ENCODE measurements at places on chromosomes 5 and 9. TPM values are rescaled to one million over a fixed set of nuclear protein-coding genes. Genes with fewer than 3 reads are reported as not detected.

GRCh38 chr9:134987376-134987775 is 69.7 kb upstream of the FCN1 start:
- no peaks in the 10 kb centered on the region for H3K27me3 ChIP-seq
- no peak for DNase-seq
- H3K27ac ChIP-seq = no peak overlapping the region

DNA sequence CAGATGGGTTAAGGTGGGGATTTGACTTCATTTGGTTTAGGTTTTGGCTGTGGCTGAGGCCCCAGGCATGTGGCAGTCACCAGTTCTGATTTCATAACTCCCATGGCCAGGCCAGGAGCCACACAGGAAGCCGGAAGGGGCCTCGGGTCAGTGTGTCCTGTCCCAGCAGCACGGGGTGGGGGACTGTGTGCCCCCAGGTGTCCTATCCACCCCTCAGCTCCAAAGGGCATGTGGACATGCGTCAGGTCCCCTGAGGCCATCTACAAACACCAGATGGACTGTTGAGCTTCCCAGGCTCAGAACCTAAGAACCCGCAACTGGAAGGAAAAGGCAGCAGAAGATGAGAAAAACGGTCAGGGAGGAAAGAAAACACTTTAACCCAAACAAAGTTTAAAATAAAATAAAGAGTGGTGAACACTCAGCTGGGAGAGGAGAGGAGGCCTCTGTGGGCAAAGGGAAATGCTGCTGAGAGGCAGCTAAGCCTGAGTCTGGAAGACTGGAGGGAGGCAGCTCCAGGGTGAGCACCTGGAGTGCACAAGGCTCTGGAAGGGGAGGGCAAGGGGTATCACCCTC is 260.8 kb downstream of the AUH start:
- peaks cover 4% of the 10 kb centered on the region for H3K36me3 ChIP-seq
- peaks cover 5% of the 10 kb centered on the region for H3K27me3 ChIP-seq
- peak overlapping the region; percentile 93 for H3K27ac ChIP-seq
- peak overlapping the region; percentile 73 for H3K4me3 ChIP-seq
- peaks cover 56% of the 10 kb centered on the region for H3K4me1 ChIP-seq

DNA sequence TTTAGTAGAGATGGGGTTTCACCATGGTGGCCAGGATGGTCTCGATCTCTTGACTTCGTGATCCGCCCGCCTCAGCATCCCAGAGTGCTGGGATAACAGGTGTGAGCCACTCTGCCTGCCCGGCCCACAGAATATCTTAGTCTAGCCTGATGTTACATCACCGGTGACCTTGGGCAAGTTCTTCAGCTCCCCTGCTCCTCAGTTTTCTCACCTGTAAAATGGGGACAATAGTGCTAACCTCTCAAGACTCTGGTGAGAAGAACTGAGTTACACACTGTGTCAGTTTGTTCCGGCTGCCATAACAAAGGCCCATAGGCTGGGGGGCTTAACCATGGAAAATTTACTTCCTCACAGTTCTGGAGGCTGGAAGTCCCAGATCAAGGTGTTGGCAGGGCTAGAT is 12.5 kb upstream of the HABP4 start:
- H3K36me3 ChIP-seq = no peaks in the 10 kb centered on the region
- no peak for DNase-seq
- H3K27me3 ChIP-seq = peaks cover 3% of the 10 kb centered on the region
- no peak overlapping the region for H3K27ac ChIP-seq

The CSF2 gene
- 128 TPM for total RNA-seq

The BAAT gene
- total RNA-seq = not detected

GRCh38 chr9:108696156-108696555 is 159.6 kb downstream of the ACTL7B start:
- no peaks in the 10 kb centered on the region for H3K27me3 ChIP-seq
- DNase-seq = no peak
- no peak overlapping the region for H3K27ac ChIP-seq

- no peak overlapping the region for H3K27ac ChIP-seq
- no peak overlapping the region for H3K4me3 ChIP-seq
- H3K27me3 ChIP-seq = no peaks in the 10 kb centered on the region
- DNase-seq = no peak
- no peaks in the 10 kb centered on the region for H3K36me3 ChIP-seq
Observed at GRCh38 chr5:1310118-1310517, 15.2 kb upstream of the TERT start.

DNA sequence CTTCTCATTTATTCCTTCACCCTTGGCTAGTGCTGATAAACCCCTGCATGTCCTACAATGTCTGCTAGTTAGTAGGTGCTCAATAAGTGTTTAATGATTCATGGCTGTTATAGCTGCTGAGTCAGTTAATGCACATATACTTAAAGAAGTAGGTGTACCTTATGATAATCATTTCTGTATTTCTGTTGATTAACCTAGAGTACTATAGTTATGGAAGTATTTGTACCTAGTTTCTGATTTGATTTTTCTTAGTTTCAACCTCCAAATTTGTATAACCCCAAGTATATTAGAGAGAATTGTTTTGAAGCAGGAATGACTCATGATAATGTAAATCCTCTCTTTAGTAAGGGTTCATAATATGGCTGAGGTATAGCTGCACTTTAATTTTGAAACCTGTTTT is 8.9 kb downstream of the SMAD5 start:
- H3K36me3 ChIP-seq = no peaks in the 10 kb centered on the region
- H3K27ac ChIP-seq = no peak overlapping the region
- peaks cover 20% of the 10 kb centered on the region for H3K4me1 ChIP-seq
- no peak overlapping the region for H3K4me3 ChIP-seq

DNA sequence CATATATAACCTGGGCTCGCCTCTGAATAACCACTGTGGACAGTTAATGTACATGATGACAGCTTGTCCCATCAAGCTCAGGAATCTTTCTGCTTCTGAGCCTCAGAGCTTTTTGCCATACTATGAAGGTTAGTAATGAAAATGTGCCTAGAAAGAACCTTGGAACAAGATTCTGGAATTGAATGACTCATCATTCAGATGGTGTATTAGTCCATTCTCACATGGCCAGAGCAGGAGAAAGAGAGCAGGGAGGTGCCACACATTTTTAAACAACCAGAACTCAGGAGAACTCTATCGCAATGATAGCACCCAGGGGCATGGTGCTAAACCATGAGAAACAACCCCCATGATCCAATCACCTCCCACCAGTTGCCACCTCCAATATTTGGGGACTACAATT is 542.1 kb downstream of the PRR16 start:
- no peak for DNase-seq
- no peaks in the 10 kb centered on the region for H3K4me1 ChIP-seq
- H3K27me3 ChIP-seq = no peaks in the 10 kb centered on the region
- no peaks in the 10 kb centered on the region for H3K36me3 ChIP-seq
- no peak overlapping the region for H3K27ac ChIP-seq

The C9 gene
- not detected for total RNA-seq

DNA sequence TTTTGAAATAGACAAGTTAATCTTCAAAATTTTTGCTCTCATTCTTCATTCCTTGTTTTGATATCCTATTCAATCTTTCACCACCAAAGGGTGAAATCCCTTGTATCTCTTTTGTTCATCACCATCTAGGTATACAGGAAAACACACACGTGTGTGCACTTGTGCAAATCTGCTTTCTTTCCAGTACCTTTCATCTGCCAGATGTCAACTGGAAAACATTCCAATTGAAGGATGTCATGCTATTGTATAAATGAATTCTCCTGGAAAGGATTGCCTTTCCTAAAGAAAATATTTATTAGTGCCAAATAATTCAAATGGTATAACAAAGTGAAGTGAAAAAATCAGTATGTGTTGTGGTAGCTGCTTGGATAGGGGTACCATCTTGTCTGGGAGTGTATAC is 123.7 kb downstream of the RANBP17 start:
- no peaks in the 10 kb centered on the region for H3K4me1 ChIP-seq
- H3K4me3 ChIP-seq = no peak overlapping the region
- H3K27me3 ChIP-seq = no peaks in the 10 kb centered on the region
- DNase-seq = no peak

GRCh38 chr5:59218424-59219045 is 635.7 kb downstream of the RAB3C start:
- no peaks in the 10 kb centered on the region for H3K4me1 ChIP-seq
- DNase-seq = no peak
- H3K4me3 ChIP-seq = no peak overlapping the region
- H3K27me3 ChIP-seq = peaks cover 26% of the 10 kb centered on the region
- no peak overlapping the region for H3K27ac ChIP-seq

- H3K4me3 ChIP-seq = no peak overlapping the region
- no peaks in the 10 kb centered on the region for H3K4me1 ChIP-seq
- no peaks in the 10 kb centered on the region for H3K36me3 ChIP-seq
Observed at GRCh38 chr9:19985081-19985480, 196.2 kb upstream of the SLC24A2 start.

DNA sequence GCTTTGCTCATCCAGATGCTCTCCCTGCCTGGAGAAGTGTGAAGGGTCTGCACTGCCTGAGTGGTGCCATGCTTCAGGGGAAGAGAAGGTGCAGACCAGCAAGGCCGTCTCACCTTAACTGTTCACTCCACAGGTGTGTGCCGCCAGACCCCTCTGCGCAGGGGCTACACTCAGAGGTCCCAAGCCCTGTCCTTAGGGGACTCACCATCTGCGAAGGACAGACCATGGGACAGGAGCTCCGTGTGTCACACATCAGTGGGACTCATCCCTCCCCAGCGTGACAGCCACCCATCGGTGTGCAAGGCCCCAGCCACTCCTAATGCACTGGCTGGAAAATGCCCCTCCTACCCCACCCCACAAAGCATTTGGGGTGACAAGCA is 142.9 kb downstream of the OLFM1 start:
- H3K4me1 ChIP-seq = no peaks in the 10 kb centered on the region
- H3K4me3 ChIP-seq = no peak overlapping the region
- H3K27ac ChIP-seq = no peak overlapping the region
- no peaks in the 10 kb centered on the region for H3K36me3 ChIP-seq

- no peaks in the 10 kb centered on the region for H3K27me3 ChIP-seq
- peaks cover 46% of the 10 kb centered on the region for H3K4me1 ChIP-seq
- peaks cover 2% of the 10 kb centered on the region for H3K36me3 ChIP-seq
Observed at GRCh38 chr9:91164724-91165520, 196.8 kb downstream of the AUH start.

- H3K4me1 ChIP-seq = peaks cover 28% of the 10 kb centered on the region
- no peaks in the 10 kb centered on the region for H3K27me3 ChIP-seq
- DNase-seq = no peak
- H3K27ac ChIP-seq = no peak overlapping the region
- peaks cover 5% of the 10 kb centered on the region for H3K36me3 ChIP-seq
- no peak overlapping the region for H3K4me3 ChIP-seq
Observed at GRCh38 chr5:151258201-151258611, 5.2 kb downstream of the GM2A start.

GRCh38 chr9:21432672-21433425 is 7.4 kb upstream of the IFNA1 start:
- H3K27me3 ChIP-seq = peaks cover 16% of the 10 kb centered on the region
- no peak overlapping the region for H3K4me3 ChIP-seq
- no peaks in the 10 kb centered on the region for H3K4me1 ChIP-seq
- no peak for DNase-seq
- no peaks in the 10 kb centered on the region for H3K36me3 ChIP-seq
- no peak overlapping the region for H3K27ac ChIP-seq

- H3K36me3 ChIP-seq = no peaks in the 10 kb centered on the region
- DNase-seq = no peak
- peaks cover 11% of the 10 kb centered on the region for H3K27me3 ChIP-seq
- H3K4me3 ChIP-seq = peak overlapping the region; percentile 73
- H3K4me1 ChIP-seq = peaks cover 35% of the 10 kb centered on the region
Observed at GRCh38 chr5:52988335-52989024, 672 bp upstream of the ITGA2 start.

- no peaks in the 10 kb centered on the region for H3K27me3 ChIP-seq
- H3K4me3 ChIP-seq = no peak overlapping the region
- H3K4me1 ChIP-seq = peaks cover 2% of the 10 kb centered on the region
- no peak overlapping the region for H3K27ac ChIP-seq
Observed at GRCh38 chr5:149161026-149161687, 19.9 kb downstream of the ABLIM3 start.

GRCh38 chr9:21015995-21016394 is 15.4 kb downstream of the HACD4 start:
- no peak overlapping the region for H3K4me3 ChIP-seq
- H3K36me3 ChIP-seq = peaks cover 29% of the 10 kb centered on the region
- H3K27me3 ChIP-seq = no peaks in the 10 kb centered on the region
- DNase-seq = no peak
- no peak overlapping the region for H3K27ac ChIP-seq
- H3K4me1 ChIP-seq = peaks cover 6% of the 10 kb centered on the region

DNA sequence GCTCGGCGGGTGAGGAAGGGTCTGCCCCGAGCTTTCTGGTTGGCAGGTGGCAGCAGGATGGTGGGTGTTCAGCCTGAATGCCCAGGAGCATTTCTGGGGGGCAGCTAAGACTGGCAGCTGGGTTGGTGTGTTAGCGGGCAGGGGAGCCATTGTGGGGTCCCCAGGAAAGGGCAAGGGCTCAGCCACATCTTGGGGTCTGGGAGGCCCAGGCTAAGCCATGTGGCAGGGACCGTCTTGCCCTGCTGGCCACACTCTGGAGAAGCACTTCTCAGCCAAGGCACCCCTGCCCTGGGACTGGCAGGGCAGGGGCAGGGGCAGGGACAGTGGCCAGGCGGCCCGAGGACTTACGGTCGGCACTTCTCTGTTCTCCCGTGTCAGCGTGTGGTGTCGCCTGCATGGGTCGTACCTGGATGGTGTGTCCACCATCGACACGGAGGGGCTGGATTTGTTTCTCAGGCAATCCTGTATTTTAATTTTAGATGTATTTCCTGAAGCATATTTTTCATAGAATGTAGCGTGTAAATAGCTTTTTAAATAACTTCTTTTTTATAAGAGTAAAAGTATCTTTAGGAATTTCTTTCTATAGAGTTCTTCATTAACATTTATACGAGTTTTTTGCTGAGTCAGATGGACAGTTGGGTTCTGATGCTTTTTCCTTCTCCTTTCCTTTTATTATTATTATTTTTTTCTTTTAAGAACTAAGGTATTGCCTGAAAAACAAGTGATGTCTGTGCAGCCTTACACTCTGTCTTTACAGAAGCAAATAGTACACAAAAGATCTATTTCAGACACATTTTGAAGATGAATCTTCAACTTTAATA is 102.0 kb downstream of the PHF2 start:
- no peaks in the 10 kb centered on the region for H3K27me3 ChIP-seq
- DNase-seq = peak; percentile 5
- peaks cover 12% of the 10 kb centered on the region for H3K36me3 ChIP-seq
- no peak overlapping the region for H3K4me3 ChIP-seq
- no peak overlapping the region for H3K27ac ChIP-seq

The VCP gene
- total RNA-seq = 283 TPM

DNA sequence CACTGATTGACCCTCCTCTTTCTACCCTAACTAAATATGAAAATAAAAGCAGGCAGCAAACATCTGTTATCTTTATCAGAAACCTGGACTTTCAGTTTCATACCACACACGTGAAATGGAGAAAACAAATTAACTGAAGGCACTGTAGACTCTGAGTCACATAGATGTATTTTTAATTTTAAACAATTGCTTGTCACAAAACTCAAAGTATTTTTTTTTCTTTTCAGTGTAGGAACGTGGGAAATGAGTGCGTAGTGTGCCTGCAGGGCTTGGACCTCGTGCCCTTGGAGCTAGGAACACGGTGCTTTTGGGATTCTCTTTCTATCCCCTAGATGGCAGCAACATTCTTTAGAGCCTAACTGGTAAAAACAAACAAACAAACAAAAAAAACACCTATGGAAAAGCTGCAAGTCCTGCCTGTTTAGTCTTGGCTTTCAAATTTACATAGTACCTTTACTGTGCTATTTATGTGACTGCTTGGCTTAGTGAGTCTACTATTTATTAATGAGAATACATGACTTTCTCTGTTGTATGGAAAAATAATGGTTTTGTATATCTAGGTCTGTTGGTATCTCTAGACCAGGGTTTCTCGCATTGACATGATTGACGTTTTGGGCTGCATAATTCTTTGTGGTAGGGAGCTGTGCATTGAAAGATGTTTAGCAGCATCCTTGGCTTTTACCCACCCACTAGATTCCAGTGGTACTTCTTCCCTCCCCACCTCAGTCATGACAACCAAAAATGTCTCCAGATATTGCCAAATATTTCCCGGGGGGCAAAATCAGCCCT is 16.8 kb upstream of the ACTBL2 start:
- no peak overlapping the region for H3K4me3 ChIP-seq
- peak; percentile 24 for DNase-seq
- no peak overlapping the region for H3K27ac ChIP-seq
- no peaks in the 10 kb centered on the region for H3K36me3 ChIP-seq
- peaks cover 4% of the 10 kb centered on the region for H3K27me3 ChIP-seq
